ENCODE measurements at places on chromosomes 11 and 22.

DNA sequence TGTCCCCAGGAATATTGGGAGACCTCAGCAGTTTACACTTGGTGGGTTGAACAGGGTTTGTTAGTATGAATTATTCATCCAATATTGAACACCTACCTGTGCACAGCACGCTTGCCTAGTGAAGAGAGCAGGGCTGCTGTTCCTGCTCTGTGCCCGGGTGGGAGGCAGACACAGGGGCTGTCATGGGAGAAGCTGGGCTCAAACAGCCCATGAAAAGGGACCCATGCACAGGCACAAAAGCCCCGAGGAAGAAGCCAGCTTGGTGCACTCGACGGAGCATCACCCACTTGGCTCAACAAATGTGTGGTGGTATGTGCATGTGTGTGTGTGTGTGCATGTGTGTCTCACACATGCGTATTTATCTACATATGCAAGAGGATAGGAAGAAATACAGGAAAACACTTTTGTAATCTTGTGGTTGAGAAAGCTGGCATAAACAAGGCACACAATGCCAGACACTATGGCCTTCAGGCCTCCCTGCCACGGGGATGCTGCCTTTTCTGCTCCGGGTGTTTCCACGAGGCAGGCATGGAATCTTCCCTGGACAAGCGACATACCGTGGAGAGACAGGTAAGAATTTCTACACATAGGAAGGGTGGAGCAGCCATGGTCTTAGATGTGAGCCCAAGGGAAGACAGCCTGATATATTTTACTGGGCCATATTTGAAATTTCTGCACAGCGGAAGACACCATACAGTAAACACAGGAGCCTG lies 5.0 kb upstream of the APOBEC3A start:
- no peak for DNase-seq

DNA sequence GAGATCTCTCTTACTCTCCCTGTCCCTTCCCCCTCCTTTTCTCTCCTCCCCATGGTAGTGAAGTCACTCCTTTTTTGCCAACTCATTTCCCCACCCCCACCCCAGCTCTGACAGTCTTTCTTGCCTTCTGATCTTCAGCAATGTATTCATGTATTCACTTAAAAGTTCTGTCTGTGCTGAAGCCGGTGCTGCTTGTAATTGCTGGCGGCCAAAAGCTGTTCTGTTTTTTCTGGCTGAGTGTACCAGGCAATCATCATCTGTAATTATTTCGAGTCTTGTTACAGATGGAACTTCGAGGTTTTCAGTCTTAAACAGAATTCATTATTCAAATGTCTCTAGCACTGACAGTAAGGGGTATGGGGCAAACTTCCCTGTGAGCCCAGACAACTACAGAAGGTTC lies 99.5 kb downstream of the SPATA19 start:
- no peak for DNase-seq

GRCh38 chr11:74932797-74933196 lies 16.1 kb downstream of the XRRA1 start:
- no peak for DNase-seq

DNA sequence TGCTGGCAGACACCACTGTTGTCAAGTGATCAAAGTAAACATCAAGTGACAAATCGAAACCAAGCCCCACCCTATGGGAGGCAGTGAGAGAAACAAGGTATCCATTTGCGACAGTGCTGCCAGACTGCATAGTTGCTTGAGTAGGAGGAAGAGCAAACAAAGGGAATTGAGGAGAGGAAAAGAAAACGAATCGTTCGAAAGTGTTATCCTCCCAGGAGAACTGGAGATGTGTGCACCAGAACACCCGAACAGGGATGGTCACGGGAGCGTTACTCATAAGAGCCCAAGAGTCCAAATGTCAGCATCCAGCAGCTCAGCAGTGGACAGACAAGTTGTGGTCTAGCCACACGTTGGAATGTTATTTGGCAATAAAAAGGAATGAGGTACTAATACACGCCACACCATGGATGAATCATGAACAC lies 58.4 kb upstream of the NUP50 start:
- no peak for DNase-seq

- DNase-seq, result no peak
These were observed 70.9 kb downstream of the SCUBE1 start for GRCh38 chr22:43272301-43272700.
